Cardiac septum (tissue), 1 donor: ENCODE measurements at places on chromosomes 7 and 10. TPM values are rescaled to one million over a fixed set of nuclear protein-coding genes. Genes with fewer than 3 reads are reported as not detected.

ZNF425 gene
- 0.78 TPM for total RNA-seq

SLC16A12 gene
- total RNA-seq: 3.1 TPM

FAM25G gene
- not detected for total RNA-seq

GIMAP6 gene
- 16.6 TPM for total RNA-seq

SH2D4B gene
- total RNA-seq: not detected

ITPRID1 gene
- total RNA-seq: not detected

TAS2R5 gene
- total RNA-seq: 0.40 TPM

SCRN1 gene
- total RNA-seq: 30.4 TPM

SPOCK2 gene
- 7.5 TPM for total RNA-seq

LAMB1 gene
- total RNA-seq: 55.1 TPM

DNA sequence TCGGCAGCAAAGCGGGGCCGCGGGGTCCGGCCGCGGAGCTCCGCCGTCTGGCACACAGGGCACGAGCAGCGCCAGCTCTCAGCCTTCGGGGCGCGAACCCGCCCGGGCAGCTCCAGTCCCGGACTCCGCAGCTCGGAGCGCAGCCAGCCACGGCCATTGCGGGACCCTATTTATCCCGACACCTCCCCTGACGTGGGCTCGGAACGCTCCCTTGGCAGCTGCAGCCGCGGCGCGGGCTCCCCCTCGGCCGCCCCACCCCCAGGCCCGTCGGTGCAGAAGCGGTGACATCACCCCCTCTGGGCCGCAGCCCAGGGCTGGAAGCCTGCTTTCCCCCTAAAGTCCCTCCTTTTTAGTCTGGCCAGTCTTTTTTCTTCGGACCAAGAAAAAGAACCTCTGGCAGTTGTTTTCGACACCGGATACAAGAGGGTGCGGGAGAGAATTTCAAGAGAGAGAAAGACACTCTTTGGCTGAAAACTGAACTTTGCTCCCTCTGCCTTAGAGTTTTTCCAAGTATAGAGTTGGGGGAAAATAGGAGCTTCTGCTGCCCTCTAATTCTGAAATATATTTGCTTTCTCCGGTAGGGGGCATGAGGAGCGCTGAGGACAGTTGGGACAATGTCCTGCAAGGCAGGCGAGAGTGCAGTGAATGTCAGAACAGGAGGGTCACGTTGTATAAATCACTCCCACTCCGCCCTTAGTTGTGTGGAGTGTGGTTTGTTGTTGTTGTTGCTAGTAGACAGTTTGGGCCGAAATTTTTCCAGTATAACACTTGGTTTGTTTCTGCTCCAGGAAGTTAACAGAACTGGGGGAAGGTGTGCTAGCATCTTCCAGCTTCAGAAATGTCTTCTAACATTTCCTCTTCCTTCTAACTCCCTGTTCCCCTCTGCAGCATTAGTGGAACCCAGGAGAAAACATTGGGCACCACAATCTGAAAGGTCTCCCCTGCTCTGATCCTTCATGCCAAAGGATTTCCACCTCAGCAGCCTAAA, at the start of gene SFRP4:
Gene SFRP4 (minus strand): TSS at position 145 of the 988 bp plus-strand sequence. CDS start 280 bp downstream, outside the sequence.
- peak; percentile 80 for DNase-seq

DNA sequence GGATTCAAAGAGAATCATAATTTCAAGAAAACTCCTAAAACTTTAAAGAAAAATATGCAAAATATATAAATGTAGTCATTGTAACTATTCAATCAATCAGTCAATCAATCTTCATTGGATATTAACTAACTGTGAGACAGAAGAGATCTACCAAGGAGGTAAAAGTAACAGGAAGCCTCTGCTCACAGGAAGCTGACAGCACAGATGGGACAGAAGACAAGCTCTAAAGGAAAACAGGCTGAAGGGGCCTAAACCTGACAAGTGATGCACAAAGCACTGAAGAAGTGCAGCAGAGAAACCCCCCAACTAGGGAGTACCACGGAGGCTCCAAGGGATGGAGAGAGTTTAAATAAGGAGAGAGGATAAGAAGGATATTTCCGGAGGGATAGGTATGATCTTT, 173.0 kb downstream of the SKAP2 start:
- no peak for DNase-seq

DNA sequence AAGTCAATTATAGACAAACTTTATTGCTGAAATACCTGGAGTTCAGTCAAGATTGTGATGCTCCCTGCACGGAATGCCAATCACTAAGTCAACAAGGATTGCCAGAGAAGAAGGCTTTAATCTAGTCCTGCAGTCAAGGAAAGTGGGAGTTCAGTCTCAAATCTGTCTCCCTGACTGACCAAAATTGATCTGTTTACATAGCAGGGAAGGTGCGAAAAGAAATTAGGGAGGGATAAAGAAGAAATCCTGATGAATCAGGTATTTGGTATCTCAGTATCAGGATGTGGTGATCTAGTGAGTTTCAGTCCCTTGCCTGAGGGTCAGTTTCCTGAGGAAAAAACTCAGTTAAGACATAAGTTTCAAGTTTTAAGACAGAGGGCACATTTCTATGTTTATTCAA, 2.1 kb upstream of the AKR1D1 start:
- no peak for DNase-seq

DNA sequence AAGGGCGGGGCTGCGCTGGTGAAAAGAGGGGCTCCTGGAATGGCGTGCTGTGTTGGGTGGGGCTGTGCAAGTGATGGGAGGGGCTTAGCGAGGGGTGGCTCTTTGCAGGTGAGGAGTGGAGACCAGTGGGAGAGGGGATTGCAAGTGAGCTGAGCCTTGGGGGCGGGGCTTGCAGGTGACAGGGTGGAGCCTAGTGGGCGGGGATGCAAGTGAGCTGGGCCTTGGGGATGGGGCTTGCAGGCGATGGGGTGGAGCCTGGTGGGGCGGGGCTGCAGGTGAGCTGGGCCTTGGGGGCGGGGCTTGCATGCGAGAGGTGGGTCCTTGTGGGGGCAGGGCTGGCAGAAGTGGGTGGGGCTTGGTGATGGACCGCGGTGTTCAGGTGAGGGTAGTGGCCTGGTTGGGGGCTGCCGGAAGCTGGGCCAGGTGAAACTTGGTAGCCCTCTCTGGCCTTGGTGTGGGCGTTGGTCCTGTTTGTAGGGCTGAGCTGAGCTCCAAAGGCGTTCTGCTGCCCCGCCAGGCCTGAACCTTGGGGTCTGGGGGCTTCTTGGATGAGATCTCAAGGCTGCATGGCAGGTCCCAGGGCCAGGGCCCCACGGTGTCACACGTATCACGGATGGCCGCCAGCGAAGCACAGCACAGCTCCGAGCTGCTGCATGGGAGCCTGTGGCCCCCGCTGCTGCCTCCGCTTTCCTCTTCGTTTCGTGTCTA, 743 bp upstream of the PITRM1 start:
- DNase-seq: no peak

DNA sequence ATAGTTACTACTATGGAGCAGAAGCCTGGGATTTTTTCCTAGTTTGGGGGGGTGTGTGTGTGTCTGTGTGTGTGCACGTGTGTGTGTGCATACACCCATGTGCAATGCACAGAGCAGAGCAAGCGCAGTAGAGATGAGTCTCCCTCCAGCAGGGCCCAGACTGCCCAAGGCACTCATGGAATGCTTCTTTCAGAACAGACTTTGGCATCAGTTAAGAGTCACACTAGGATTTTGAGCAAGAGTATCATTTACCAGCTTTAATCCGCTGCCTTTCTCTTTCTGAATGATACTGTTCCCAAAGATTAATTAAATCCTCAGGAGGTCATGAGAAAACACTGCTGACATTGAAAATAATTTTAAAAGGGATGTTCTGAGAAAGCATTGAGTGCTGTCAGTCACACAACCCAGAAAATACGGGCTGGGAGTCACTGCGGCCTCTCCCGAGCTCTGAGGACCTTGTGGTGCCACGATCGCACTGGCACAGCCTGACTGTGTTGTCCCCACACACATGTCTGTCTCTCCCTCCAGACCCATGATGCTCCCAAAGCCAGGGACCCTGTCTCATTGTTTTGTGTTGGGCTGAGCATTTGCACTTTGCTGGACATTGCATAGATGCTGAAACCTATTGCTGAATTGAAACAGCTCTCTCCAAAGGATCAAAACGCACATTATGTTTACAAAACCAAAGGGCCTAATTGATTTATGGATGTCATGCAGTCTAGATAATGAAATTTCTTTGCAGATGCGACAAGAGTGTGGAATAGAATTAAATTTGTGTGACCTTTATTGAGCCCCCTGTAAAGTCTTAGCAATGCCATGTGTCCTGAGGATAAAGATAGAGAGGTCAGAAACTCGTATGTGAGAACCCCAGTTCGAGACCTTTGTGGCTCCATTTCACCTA, 54.7 kb upstream of the FIGNL1 start:
- no peak for DNase-seq

DNA sequence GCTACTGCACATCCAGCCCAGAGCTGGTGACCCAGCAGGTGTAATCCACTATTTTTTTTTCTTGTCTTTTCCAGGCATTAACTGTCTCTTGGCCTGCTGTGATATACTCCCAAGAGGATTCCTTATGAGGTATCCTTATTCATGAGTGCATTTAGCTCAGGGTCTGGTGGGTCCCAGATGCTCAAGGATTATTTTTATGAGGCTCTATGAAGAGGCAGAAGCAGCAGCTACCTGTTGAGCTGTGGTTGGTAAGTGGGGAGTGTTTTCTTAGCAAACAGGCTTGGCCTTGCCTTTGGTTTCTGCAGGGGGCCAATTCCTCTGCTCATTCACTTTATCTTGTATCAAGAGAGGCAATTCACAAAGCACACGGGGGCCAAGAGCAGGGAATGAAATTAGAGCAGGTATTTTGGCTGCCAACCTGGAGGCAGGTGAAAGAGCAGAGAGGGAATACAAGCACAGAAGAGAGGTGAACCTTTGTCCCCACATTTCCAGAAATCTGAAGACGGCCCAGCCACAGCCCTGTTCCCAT, 221.6 kb downstream of the TMEM178B start:
- DNase-seq: no peak

DNA sequence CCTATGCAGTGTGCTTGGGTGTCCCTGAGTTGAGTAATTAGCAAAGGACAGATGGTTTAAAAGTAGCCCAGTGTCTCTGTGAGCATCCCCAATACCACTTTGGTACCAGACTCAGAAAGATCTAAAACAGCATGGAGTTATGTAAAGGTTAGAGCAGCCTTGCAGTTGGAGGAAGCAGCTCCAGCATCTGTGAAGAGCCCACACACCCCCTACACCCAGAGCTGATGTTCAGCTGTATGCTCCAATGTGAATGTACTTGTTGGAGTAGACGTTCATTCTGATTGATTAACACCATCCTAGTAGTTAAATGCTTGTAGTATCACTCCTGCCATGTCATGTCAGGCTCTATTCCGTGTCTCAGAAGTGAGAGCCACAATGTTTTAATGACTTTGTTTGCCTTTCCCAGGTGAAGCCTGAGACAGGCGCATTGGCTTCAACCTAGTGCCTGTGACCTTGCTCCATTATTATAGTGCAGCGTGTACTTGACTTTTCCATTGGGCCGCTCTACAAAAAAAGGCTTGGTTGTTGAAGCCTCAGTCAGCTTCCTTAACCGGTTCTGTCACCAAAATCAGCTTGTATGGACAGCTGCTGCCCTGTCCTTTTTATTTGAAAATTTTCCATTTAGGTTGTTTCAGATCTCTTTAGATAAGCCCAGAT, 154.2 kb downstream of the LCOR start:
- no peak for DNase-seq

DNA sequence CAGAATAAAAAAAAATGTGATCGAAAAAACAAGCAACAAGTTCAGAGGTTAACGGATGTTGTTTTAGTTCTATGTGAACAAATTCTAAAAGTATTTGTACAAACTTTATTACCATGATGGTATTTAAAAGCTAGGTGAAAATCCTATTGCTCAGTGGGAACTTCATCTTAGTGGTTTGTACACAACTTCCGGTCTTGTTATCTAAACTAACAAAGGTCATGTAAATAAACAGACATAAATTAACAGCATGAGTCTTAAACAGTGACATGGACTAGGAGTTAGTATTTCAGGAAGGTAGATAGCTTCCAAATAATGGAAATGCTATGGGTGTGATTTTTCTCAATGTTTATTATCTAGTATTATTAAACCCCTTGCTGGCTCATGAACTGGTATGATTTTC, 83.8 kb downstream of the SPAG6 start:
- DNase-seq: no peak

GRCh38 chr7:159280008-159280407, 135.3 kb upstream of the VIPR2 start:
- no peak for DNase-seq

DNA sequence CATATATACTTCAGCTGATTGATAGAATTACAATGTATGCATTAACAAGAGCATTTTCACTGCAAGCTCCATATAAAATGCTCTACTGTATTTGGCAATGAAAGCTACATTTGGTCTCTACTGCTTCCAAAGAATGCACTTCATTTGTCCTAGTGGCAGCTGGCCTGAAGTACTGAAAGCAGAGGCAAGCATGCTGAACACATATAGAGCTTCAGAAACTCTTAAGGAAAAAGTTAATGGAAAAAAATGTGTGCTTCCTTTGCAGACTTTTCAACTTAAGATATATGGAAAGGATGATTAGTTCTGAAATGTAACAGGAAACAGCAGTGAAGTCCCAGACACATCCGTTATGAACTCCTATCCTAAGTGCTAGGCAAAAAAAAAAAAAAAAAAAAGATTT, 537.1 kb upstream of the POM121L12 start:
- no peak for DNase-seq

- DNase-seq: no peak
These were observed 177.7 kb downstream of the PRKCQ start for GRCh38 chr10:6402349-6402709.

- no peak for DNase-seq
These were observed 428.8 kb downstream of the SH2D4B start for GRCh38 chr10:80966326-80966986.

DNA sequence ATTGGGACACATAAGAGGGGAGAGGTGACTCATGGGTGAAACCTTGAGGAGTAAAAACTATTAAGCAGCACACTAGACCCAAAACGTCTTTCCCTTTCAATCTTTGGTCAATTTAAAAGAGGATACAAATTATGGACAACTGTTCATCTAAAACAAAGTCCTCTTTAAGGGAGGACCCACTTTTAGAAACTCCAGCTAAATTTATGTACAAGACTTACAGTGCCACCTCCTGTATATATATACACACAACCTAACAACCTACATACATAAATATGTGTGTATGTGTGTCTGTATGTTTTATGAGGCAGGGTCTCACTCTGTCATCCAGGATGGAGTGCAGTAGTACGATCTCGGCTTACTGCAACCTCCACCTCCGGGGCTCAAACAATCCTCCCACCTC, 18.1 kb upstream of the ZC3HAV1 start:
- no peak for DNase-seq

DNA sequence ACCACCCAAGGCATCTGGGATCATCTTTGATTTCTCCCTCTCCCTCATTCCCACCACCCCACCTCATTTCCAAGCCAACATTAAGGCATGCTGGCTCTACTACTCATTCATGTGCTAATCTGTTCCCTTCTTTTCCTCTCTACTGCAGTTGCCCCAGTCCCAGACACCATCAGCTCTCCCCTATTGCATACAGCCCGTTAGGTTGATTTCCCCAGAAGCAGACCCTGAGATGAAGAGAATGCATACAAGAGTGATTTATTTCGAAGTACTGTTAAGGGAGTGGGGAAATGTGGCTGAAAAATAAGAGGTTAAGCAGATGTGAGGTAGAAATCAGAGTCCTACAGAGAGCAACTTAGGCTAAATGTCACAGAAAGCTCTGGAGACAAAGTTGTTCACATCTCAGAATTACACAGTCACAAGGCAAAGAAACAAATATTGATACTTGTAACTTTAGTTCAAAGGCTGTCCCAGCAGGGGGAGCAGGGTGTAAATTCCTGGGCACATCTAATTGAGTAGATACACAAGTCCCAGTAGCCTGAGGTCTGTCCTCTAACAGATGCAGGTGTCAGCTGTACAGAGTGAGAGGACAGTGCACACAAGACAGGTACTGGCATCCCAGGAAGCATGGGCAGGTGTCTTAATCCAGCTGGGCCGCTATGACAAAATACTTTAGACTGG, 20.9 kb downstream of the AKR1D1 start:
- no peak for DNase-seq
